CD4-positive, alpha-beta T cell treated with Interleukin-2 at 100 ng/mL for 4 hours (primary cell): ENCODE measurements at places on chromosomes 5 and 9.

DNA sequence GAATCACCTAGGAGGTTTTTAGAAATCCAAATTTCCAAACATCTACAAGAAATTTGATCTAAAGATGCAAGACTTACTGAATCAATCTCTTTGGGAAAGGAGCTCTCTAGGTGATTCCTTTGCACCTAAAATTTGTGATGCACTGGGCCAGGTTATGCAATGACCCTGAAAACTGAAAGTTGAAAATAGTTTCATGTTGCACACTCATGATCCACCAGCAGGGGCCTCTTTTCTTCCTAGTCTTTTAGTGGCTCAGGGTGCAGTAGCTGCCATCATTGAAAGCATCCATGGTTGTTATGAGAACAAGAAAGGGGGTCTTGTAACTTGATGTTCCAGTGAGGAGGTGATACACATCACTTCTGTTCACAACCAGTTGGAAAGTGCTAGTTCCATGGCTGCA is 486.8 kb downstream of the PSAT1 start:
- DNase-seq, result no peak

DNA sequence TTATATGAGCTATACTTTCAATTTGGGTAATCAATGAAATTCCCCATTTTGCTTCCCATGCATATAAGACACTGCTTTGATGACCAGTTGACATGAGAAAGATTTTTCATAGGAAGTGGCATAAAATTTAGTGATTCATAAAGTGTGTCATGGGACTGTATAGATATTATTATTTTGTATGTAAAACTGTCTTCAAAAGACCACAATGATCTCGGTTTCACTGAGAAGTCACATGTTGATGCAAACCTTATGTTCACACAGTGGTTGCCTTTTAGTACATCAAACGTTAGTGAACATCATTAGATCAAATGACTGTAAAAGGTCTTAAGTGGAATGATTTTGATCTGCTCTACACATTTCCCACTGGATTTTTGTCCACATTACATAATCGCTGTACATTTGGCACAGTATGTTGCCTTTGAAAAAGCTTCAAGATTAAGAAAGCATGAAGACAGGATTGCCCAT is 349.2 kb upstream of the MEF2C start:
- DNase-seq, result no peak

DNA sequence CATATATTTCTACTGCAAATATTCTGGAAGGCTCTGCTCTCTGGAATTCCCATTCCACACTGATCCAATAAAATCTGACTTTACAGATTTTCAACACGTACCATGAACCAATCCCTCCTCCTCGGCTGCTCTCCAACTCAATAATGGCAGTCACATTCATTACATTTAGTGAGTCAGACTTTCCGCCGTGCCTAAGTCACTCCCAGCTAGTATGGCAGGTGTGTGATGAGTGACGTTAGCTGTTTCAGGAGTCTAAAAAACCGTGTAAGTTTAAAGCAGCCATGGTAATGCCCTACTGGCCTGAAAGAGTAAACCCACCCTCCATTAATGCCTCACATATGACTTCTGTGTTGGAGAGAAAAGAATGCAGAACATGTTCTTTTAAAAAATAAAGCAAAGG is 3.3 kb downstream of the FBN2 start:
- no peak for DNase-seq

- no peak for DNase-seq
Measured at GRCh38 chr9:124369231-124369797, 45.9 kb downstream of the PSMB7 start.

DNA sequence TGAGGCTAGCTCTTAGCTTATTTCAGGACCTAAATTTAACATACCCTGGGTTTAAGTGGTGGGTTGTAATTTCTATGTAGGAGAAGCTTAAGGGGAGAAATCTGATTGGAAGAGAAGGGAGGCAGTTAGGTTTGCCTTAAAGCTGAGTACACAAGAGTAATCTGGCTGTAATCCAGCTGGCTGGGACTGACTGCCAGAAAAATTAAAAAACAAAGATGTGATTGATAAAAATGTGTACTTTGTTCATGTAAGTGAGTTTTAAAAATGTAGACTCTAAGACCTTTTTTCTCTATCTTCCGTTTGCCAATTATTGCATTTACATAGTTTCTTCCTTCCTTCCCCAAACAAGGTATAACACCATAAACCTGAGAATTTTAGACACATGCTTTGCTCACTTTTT is 17.5 kb upstream of the MSMP start:
- DNase-seq, result no peak
